ENCODE measurements at places on chromosomes 16 and 17.

GRCh38 chr17:66467766-66468165, 165.4 kb downstream of the PRKCA start:
- no peak for DNase-seq

GRCh38 chr17:60065867-60066266, 12.9 kb downstream of the HEATR6 start:
- no peak for DNase-seq

DNA sequence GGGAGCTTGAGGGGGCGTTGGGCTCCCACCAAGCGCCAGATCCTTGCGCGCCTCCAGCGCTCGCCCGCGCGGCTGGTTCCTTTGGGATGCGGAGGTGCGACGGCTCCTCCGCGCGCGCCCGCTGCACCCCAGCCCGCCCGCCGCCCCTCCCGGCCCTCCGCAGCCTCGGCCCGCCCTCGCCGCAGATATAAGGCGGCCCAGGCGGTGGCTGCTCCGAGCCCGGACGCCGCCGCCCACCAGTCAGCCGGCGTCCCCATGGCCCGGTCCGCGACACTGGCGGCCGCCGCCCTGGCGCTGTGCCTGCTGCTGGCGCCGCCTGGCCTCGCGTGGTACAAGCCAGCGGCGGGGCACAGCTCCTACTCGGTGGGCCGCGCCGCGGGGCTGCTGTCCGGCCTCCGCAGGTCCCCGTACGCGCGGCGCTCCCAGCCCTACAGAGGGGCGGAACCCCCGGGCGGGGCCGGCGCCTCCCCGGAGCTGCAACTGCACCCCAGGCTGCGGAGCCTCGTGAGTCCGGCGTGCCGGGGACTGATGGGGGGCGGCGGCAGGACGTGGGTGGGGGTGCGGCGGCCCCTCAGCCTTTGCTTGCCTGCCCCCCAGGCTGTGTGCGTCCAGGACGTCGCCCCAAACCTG, at the start of gene NPB:
TSS of gene NPB (plus strand) at position 216 of the 630 bp plus-strand sequence. CDS start at position 256, 40 bp downstream.
- DNase-seq = no peak

GRCh38 chr16:80120899-80121521, 419.8 kb upstream of the DYNLRB2 start:
- DNase-seq = no peak

- no peak for DNase-seq
These were observed 37.7 kb downstream of the GINS2 start for GRCh38 chr16:85650844-85651628.

GRCh38 chr17:19296786-19297778, 59.9 kb downstream of the EPN2 start:
- DNase-seq = no peak
